ENCODE measurements at places on chromosomes 12 and 14. TPM values are rescaled to one million over a fixed set of nuclear protein-coding genes. Genes with fewer than 3 reads are reported as not detected.

FGF23 gene
- polyA plus RNA-seq: not detected

TC2N gene
- polyA plus RNA-seq: 3.7 TPM

KLHDC1 gene
- 3.1 TPM for polyA plus RNA-seq

INHBC gene
- polyA plus RNA-seq: not detected

SERPINA12 gene
- polyA plus RNA-seq: not detected

FAM90A1 gene
- 0.48 TPM for polyA plus RNA-seq

PTPRO gene
- 0.88 TPM for polyA plus RNA-seq

GARIN6 gene
- polyA plus RNA-seq: not detected

CLEC7A gene
- 4.9 TPM for polyA plus RNA-seq

DPY19L2 gene
- 7.3 TPM for polyA plus RNA-seq

MYRFL gene
- polyA plus RNA-seq: 0.91 TPM

SIX1 gene
- polyA plus RNA-seq: 0.67 TPM

CATSPERB gene
- 0.11 TPM for polyA plus RNA-seq

TEX52 gene
- polyA plus RNA-seq: not detected

CPNE6 gene
- 0.07 TPM for polyA plus RNA-seq

ZDHHC22 gene
- polyA plus RNA-seq: not detected

NRIP2 gene
- 5.5 TPM for polyA plus RNA-seq

IGF1 gene
- polyA plus RNA-seq: 17.2 TPM
